ENCODE measurements at places on chromosomes 1 and 21.

DNA sequence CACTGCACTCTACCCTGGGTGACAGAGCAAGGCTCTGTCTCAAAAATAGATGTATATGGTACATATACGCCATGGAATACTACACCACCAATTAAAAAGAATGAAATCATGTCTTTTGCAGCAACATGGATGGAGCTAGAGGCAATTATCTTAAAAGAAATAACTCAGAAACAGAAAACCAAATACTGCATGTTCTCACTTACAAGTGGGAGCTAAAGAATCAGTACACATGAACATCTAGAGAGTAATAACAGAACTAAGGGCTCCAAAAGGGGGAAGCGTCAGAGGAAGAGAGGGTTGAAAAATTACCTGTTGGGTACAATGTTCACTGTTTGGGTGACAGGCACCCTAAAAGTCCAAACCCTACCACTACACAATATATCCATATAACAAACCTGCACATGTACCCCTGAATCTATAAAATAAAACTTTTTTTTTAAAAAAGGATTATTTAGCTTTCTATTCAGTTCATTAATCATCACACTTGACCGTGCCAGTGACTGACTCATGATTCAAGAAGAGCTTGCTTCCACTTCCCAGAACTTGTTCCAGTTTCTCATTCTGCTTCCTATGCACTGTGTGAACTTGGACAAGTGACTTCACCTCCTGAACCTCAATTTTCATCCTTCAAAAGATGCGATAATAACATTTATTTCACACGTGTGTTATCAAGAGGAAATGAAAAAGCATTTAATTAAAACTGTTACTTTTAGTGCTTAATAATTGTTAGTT, 109.6 kb downstream of the PLPP3 start:
- no peak for DNase-seq

DNA sequence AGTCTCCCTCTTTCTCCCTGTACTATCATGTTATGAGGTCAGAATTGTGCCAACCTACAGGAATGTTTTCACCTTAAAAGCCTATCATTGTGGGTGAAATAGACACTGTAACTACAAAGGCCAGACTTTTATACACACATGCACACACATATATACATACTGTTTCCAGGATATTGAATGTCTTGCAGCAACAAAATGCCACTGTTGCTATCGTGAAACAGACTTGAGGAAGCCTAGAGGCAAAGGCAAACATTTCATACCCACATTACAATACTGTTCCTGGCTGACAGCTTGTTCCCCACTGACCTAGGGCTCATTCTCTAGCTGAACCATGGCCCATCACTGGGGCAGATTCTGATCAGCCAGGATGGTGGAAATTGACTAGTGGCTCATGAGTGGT, 125.1 kb upstream of the DUSP10 start:
- no peak for DNase-seq

DNA sequence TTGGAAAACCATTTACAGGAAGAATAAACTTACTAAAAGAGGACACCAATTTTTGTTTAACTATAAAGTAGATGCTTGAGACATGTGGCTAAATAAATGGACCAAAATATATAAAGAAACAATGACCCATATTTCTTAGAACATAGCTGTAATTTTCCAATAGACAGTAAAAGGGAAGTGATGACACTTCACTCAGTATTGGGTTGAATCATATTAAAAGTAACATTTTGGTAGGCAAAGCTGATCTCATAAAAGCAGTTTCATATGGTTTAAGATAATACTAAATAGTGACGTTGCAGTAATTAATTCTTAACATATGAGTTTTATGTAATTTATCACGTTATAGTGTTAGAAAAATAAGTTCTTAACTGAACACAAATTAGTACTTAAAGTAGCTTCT, 308.9 kb upstream of the RUNX1 start:
- no peak for DNase-seq

GRCh38 chr1:109514846-109515245, 5.3 kb upstream of the AMIGO1 start:
- no peak for DNase-seq

GRCh38 chr1:156516821-156517220, 16.2 kb upstream of the MEF2D start:
- no peak for DNase-seq

GRCh38 chr1:14215151-14215550, 383.3 kb upstream of the KAZN start:
- DNase-seq = no peak

- DNase-seq = no peak
Measured at GRCh38 chr1:8687538-8687937, 129.9 kb downstream of the RERE start.

DNA sequence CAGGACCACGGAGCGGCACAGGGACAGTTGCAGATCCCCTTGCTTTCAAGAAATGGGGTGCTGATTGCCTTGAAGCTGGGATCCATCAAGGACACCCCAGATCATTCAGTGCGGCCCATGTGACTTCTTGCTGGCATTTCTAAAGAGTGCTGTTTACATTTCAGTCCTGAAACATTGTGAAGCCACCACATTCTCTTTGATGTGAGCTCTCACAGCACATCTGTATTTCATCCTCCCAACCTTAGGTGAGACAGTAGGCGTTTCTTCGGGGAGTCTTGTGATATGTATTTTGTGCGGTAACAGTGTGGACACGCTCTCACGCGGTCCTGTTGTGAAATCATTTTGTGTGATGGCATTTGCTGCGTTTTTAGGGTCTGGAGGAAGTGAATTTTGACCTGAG, 57.2 kb downstream of the CACHD1 start:
- no peak for DNase-seq

GRCh38 chr1:29249170-29249691, 12.9 kb downstream of the PTPRU start:
- DNase-seq = no peak

- DNase-seq = no peak
Measured at GRCh38 chr1:38605063-38605462, 254.5 kb downstream of the RRAGC start.

GRCh38 chr1:164524810-164525209, 34.2 kb upstream of the PBX1 start:
- no peak for DNase-seq

Data from CD4-positive, alpha-beta T cell treated with Interleukin-10 for 1 hour (primary cell).